ENCODE measurements at places on chromosomes 1 and 21. TPM values are rescaled to one million over a fixed set of nuclear protein-coding genes. Genes with fewer than 3 reads are reported as not detected.

VANGL2 gene
- 0.13 TPM for total RNA-seq

DNA sequence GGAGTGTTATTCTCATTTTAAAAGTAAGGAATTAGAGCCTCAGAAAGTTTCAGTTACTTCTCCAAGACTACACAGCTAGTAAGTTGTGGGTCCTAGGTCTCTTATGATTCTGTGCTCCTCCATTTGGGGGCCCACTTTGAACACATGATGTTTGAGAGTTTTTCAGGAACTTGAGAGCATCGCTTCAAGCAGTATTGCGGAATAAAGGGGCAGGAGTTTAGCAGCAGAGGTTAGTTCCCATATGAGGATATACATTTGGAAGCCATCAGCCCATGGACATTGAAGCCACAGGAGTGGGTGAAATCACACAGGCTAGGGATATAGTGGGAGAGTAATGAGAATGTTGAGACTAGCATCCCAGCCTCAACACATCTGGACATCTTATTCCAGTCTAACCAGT lies 143.2 kb downstream of the RASAL2 start:
- no peak overlapping the region for H3K4me3 ChIP-seq
- H3K27me3 ChIP-seq = no peaks in the 10 kb centered on the region
- H3K4me1 ChIP-seq = no peaks in the 10 kb centered on the region
- H3K27ac ChIP-seq = no peak overlapping the region
- H3K36me3 ChIP-seq = no peaks in the 10 kb centered on the region

GRCh38 chr1:197810812-197811211 lies 35.5 kb upstream of the DENND1B start:
- H3K4me1 ChIP-seq = no peaks in the 10 kb centered on the region
- no peak for DNase-seq
- H3K27me3 ChIP-seq = no peaks in the 10 kb centered on the region
- H3K4me3 ChIP-seq = no peak overlapping the region
- no peak overlapping the region for H3K27ac ChIP-seq

DIP2A gene
- 105 TPM for total RNA-seq

DNA sequence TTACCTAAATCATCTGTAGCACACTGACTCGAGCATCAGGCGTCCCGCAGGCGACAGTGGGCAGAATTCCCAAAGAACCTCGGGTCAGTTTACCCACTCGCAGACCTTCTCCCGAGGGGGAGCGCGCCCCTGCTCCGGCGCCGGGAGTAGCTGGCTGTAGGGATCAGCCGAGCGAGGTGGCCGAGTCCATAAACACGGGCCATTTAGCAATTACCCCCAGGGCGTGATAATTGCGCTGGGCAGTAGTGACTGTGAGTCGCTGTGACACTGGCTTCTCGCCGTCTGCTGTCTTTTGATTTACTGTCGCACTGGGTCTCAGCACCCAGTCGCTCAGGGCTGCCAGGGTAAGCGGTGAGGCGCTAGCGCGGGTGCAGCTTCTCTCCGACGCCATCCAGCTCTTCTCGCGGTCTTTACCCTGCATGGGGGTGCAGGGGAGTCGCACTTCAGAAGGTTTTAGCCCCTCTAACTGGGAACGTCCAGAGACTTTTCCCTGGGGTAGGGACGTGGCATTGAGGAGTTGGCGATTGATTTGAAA lies 16.2 kb downstream of the HLX start:
- DNase-seq = no peak
- no peaks in the 10 kb centered on the region for H3K27me3 ChIP-seq
- no peak overlapping the region for H3K27ac ChIP-seq
- H3K36me3 ChIP-seq = no peaks in the 10 kb centered on the region

PPIAL4G gene
- total RNA-seq = 0.94 TPM
